Activated CD4-positive, alpha-beta T cell treated with anti-CD3 and anti-CD28 coated beads, Interleukin-2, amount 10 ng/mL, durations not matched to agents 7 days and 5 days (primary cell): ENCODE measurements at places on chromosomes 7 and 10. TPM values are rescaled to one million over a fixed set of nuclear protein-coding genes. Genes with fewer than 3 reads are reported as not detected.

The FFAR4 gene
- not detected for total RNA-seq

The OPTN gene
- 130 TPM for total RNA-seq

The CCDC3 gene
- 0.10 TPM for total RNA-seq

The AQP1 gene
- 0.21 TPM for total RNA-seq

The PDE1C gene
- total RNA-seq: not detected

The LMOD2 gene
- not detected for total RNA-seq

The MPLKIP gene
- 38.4 TPM for total RNA-seq

The COL13A1 gene
- total RNA-seq: not detected

The UTF1 gene
- total RNA-seq: not detected

The PDE6C gene
- total RNA-seq: not detected

The COMTD1 gene
- total RNA-seq: 27.3 TPM

The INMT gene
- 1.3 TPM for total RNA-seq

The CPN1 gene
- not detected for total RNA-seq

The MAGI2 gene
- 0.10 TPM for total RNA-seq

The H2BK1 gene
- total RNA-seq: not detected

The SDK1 gene
- total RNA-seq: 0.10 TPM

The TMEM213 gene
- not detected for total RNA-seq

The GCK gene
- not detected for total RNA-seq

The AGMO gene
- not detected for total RNA-seq

The LBX1 gene
- not detected for total RNA-seq

The VSTM4 gene
- 0.15 TPM for total RNA-seq

The C10orf67 gene
- total RNA-seq: not detected

The HOXA6 gene
- not detected for total RNA-seq

The FEZF1 gene
- total RNA-seq: not detected

The ZNF212 gene
- 11.1 TPM for total RNA-seq

The CADPS2 gene
- total RNA-seq: not detected

The CUL1 gene
- 57.8 TPM for total RNA-seq

The PAX2 gene
- total RNA-seq: not detected

The HTR5A gene
- not detected for total RNA-seq

The LIPJ gene
- not detected for total RNA-seq

The CYP2E1 gene
- 0.79 TPM for total RNA-seq

The GNAT3 gene
- total RNA-seq: not detected

The CLCN1 gene
- not detected for total RNA-seq

The FGL2 gene
- 1.3 TPM for total RNA-seq

The HKDC1 gene
- total RNA-seq: 10.9 TPM

The CLRN3 gene
- not detected for total RNA-seq
